Suprapubic skin (tissue), 4 donors: ENCODE measurements at places on chromosomes 7 and 10.
A peak's percentile ranks its signal among the peaks of the same experiment; 100 is the strongest.

DNA sequence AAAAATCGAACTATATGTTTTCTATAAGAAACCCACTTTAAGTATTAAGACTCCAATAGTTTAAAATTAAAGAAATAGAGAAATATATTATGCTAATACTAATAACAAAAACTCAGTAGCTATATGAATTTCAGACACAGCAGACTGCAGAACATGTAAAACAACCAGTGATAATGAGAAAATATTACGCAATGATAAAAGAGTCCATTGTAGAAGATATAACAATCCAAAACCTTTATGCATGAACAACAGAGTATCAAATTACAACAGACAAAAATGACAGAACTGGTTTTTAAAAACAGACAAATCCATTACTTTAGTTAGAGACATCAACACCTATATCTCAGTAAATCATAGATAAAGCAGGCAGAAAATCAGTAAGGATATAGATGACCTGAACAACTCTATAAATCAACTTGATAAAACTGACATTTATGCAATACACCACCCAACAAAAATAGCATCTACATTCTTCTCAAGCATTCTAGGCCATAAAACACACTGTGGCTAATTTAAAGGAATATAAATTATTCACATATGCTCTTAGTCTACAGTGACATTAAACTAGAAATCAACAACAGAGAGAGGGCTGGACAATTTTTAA, 669.5 kb upstream of the GHITM start:
- no peaks in the 10 kb centered on the region for H3K4me1 ChIP-seq
- H3K4me3 ChIP-seq, result no peak overlapping the region
- DNase-seq, result no peak
- no peaks in the 10 kb centered on the region for H3K27me3 ChIP-seq

- no peak for DNase-seq
- peaks cover 23% of the 10 kb centered on the region for H3K4me1 ChIP-seq
- no peak overlapping the region for H3K27ac ChIP-seq
Observed at GRCh38 chr7:135317676-135318325, 84.2 kb downstream of the STRA8 start.

DNA sequence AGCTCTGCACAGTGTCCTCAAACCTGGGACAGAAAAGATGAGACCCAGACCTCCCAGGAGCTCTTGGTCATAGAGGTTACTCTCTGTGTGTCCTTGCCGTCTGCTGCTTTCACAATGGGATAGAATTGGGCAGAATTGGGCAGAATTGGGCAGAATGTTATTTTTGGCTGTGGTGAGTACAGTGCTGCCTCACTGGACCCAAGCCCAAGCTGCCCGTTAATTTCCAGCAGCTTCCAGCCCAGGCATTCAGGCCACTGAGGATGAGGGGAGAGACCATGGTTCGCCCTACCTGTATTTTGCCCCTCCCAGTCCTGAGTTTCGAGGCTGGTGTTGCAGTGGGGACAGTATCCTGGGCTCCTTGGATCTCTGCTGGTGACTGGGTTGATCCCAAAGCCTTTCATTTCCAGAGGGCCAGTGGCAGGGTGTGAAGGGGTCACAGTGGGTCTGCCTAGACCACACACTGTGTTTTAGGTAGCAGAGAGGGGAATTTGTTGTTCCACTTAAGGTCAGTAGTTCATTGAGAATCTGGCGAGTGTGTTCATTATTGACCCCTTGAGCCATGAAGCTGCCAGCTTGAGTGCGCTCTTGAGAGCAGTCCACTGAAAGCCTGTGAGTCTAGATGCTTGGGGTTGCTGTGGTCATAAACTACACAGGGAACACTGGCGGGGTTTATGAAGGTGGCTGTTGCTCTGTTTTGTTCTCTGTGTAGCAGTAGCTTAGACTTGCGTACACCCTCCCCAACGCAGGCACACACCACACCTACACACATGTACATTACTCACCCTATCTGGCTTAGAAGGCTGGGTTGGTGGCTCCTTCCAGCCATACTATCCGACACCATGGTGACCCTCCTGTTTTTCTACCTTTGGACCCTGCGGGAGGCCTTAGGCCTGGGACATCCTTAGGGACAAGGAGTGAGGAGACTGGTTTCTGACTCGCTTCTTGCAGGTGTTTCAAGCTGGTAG, 23.5 kb downstream of the NACAD start:
- H3K27me3 ChIP-seq, result no peaks in the 10 kb centered on the region
- no peak overlapping the region for H3K4me3 ChIP-seq
- H3K4me1 ChIP-seq, result no peaks in the 10 kb centered on the region
- peaks cover 60% of the 10 kb centered on the region for H3K36me3 ChIP-seq
- DNase-seq, result peak; percentile 16

GRCh38 chr10:128047351-128047750, 78.9 kb downstream of the MKI67 start:
- H3K4me1 ChIP-seq, result peaks cover 46% of the 10 kb centered on the region
- peak; percentile 89 for DNase-seq
- H3K36me3 ChIP-seq, result peaks cover 6% of the 10 kb centered on the region
- peak overlapping the region; percentile 85 for H3K27ac ChIP-seq
- H3K4me3 ChIP-seq, result peak overlapping the region; percentile 45

DNA sequence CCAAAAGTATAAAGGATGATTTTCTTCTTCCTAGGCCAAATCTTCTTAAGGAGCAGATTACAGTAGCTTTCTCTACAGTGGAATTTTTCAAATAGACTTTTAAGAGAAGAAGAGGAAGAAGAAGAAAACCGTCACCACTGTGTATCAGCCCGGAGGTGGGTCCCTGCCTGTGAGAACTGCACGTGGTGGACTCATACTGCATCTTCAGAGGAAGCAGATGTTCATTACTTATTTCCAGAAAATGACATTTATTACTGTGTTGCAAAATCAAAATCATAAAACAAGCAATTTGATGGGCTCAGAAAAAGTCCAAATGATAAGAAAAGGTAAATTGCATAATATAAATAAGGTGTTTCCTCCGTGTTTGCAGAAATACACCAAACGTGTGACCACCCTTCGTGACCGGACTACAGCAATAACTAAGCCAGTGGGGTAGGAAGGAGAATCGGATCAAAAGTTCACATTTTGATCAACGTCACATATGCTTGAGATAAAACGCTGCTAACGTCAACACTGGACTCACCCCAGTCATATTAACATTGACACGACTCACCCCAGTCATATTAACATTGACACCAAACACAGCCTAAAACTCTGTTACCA, 179.2 kb downstream of the PTPRN2 start:
- DNase-seq, result no peak
- H3K27ac ChIP-seq, result no peak overlapping the region
- no peaks in the 10 kb centered on the region for H3K27me3 ChIP-seq
- H3K36me3 ChIP-seq, result no peaks in the 10 kb centered on the region
- peaks cover 2% of the 10 kb centered on the region for H3K4me1 ChIP-seq

GRCh38 chr10:29105516-29106215, 183.2 kb upstream of the LYZL1 start:
- no peaks in the 10 kb centered on the region for H3K4me1 ChIP-seq
- H3K4me3 ChIP-seq, result no peak overlapping the region
- H3K27ac ChIP-seq, result no peak overlapping the region
- H3K36me3 ChIP-seq, result no peaks in the 10 kb centered on the region
- H3K27me3 ChIP-seq, result no peaks in the 10 kb centered on the region

- H3K4me1 ChIP-seq, result peaks cover 24% of the 10 kb centered on the region
- H3K27ac ChIP-seq, result no peak overlapping the region
- H3K27me3 ChIP-seq, result no peaks in the 10 kb centered on the region
- H3K4me3 ChIP-seq, result no peak overlapping the region
- no peak for DNase-seq
Observed at GRCh38 chr10:29829776-29830175, 195.0 kb upstream of the SVIL start.

GRCh38 chr7:158588085-158588877, 658 bp upstream of the PTPRN2 start:
- H3K27ac ChIP-seq, result no peak overlapping the region
- peaks cover 54% of the 10 kb centered on the region for H3K27me3 ChIP-seq
- H3K4me3 ChIP-seq, result peak overlapping the region; percentile 47

GRCh38 chr7:77942431-77942830, 143.9 kb downstream of the PHTF2 start:
- no peaks in the 10 kb centered on the region for H3K36me3 ChIP-seq
- H3K4me1 ChIP-seq, result no peaks in the 10 kb centered on the region
- H3K27me3 ChIP-seq, result no peaks in the 10 kb centered on the region
- no peak overlapping the region for H3K27ac ChIP-seq
- H3K4me3 ChIP-seq, result no peak overlapping the region

- H3K4me1 ChIP-seq, result peaks cover 9% of the 10 kb centered on the region
- no peak for DNase-seq
- H3K27ac ChIP-seq, result no peak overlapping the region
- H3K27me3 ChIP-seq, result no peaks in the 10 kb centered on the region
- H3K36me3 ChIP-seq, result no peaks in the 10 kb centered on the region
Observed at GRCh38 chr7:2394566-2395082, 8.8 kb upstream of the CHST12 start.

DNA sequence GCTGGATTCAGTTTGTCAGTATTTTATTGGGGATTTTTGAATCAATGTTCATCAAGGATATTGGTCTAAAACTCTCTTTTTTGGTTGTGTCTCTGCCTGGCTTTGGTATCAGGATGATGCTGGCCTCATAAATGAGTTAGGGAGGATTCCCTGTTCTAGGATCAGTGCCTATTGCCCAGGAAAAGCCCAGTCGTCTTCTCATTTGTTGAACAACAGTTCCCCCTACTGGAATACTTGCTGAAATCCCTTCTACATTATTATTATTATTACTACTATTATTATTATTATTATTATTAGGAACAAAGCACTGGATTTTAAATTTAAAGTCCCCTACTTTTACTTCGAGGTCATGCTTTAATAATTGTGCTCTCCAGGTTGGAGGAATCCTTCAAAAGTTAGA, 528.9 kb downstream of the MAGI2 start:
- no peaks in the 10 kb centered on the region for H3K4me1 ChIP-seq
- H3K27ac ChIP-seq, result no peak overlapping the region
- no peak overlapping the region for H3K4me3 ChIP-seq
- DNase-seq, result no peak
- no peaks in the 10 kb centered on the region for H3K27me3 ChIP-seq
- H3K36me3 ChIP-seq, result no peaks in the 10 kb centered on the region

DNA sequence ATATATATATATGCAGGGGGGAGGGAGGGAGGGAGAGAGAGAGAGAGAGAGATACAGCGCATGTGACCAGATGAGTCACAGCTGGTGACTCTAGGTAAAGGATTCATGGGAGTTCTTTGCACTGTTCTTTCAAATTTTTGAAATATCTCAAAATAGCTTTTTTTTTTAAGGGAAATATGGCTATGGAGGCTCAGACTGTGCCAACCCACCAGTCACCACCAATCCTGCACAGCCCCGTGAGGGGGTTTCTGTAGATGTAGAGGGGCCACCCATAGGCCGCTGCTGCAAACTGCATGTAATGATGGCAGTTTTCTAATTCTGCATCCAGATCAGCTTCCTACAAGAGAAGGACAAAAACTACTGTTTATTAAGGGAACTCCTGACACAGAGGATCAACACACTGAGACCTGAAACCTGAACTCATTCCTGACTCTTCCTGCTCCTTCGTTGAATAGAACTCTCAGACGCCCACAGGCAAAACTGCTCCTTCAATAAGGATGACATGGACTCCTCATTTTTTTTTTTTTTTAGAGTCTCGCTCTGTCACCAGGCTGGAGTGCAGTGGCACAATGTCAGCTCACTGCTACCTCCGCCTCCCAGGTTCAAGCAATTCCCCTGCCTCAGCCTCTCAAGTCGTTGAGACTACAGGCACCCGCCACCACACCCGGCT, 17.3 kb downstream of the DAGLB start:
- H3K27ac ChIP-seq, result no peak overlapping the region
- DNase-seq, result no peak
- H3K36me3 ChIP-seq, result peaks cover 44% of the 10 kb centered on the region
- no peak overlapping the region for H3K4me3 ChIP-seq
- H3K4me1 ChIP-seq, result peaks cover 11% of the 10 kb centered on the region
- no peaks in the 10 kb centered on the region for H3K27me3 ChIP-seq

DNA sequence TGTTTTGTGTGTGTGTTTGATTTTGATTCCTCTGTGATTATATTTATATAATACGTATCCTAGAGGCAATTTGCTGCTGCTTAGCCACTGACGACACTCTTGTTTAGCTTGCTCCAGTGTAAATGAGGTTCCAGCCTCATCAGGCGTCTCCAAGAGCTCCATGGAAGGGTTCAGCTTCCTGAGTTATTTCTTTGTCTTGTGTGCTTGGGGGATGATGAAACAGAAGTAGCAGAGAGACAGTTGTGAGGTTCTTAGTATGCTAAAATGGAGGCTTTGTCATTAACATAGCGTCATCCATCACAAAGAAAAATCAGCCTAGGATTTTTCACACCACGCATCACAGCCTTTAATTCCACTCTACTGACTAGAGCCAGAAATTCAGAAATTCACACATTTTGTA, 85.1 kb downstream of the KLF6 start:
- no peaks in the 10 kb centered on the region for H3K36me3 ChIP-seq
- no peak for DNase-seq
- no peaks in the 10 kb centered on the region for H3K4me1 ChIP-seq
- H3K27me3 ChIP-seq, result no peaks in the 10 kb centered on the region
- no peak overlapping the region for H3K4me3 ChIP-seq

DNA sequence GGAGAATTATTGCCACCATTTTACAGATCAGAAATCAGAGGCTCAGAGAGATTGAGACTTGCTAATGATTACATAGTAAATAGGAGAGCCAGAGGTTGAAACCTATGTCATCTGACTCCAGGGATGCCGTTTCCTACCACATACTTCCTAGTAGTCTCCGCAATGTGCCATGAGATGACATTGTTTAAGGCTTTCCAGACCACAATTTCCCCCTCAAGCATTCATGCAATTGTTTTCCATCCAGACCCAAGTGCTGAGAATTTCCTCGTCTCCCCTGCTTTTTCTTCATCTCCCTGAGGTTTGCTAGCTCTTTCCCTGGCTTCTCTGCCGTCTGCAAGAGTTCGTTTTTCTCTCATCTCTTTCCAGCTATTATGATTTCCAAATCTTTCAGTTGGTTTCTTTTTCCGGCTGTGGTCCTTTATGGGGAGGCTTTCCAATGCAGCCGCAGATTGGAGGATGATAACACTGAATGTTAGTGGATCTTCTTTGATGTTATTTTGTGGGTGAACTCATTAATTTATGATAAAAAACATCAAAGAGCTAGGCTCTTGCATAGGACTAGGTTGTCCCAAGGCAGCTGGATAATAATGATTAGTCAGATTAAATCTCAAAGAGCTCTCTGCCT, 6.9 kb upstream of the GOLGA7B start:
- no peaks in the 10 kb centered on the region for H3K27me3 ChIP-seq
- no peak overlapping the region for H3K27ac ChIP-seq
- H3K4me1 ChIP-seq, result peaks cover 6% of the 10 kb centered on the region
- H3K36me3 ChIP-seq, result no peaks in the 10 kb centered on the region
- no peak for DNase-seq

DNA sequence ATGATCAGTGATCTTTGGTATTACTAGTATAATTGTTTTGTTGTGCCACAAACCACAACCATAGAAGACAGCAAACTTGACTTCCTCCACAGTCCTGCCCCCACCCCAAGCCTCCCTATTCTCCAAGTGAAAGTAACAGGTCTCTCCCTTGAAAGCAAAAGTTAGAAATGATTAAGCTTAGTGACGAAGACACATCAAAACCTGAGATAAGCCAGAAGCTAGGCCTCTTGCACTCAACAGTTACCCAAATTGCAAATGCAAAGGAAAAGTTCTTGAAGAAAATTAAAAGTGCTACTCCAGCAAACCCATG, 7.5 kb downstream of the SAR1A start:
- H3K36me3 ChIP-seq, result peaks cover 29% of the 10 kb centered on the region
- no peak for DNase-seq
- H3K4me1 ChIP-seq, result peaks cover 41% of the 10 kb centered on the region
- H3K27me3 ChIP-seq, result no peaks in the 10 kb centered on the region
- no peak overlapping the region for H3K4me3 ChIP-seq

- H3K4me3 ChIP-seq, result no peak overlapping the region
- DNase-seq, result no peak
- no peaks in the 10 kb centered on the region for H3K27me3 ChIP-seq
- H3K27ac ChIP-seq, result no peak overlapping the region
Observed at GRCh38 chr10:62498271-62498670, 124.1 kb downstream of the ZNF365 start.
